ENCODE measurements at places on chromosomes 13 and 19.

DNA sequence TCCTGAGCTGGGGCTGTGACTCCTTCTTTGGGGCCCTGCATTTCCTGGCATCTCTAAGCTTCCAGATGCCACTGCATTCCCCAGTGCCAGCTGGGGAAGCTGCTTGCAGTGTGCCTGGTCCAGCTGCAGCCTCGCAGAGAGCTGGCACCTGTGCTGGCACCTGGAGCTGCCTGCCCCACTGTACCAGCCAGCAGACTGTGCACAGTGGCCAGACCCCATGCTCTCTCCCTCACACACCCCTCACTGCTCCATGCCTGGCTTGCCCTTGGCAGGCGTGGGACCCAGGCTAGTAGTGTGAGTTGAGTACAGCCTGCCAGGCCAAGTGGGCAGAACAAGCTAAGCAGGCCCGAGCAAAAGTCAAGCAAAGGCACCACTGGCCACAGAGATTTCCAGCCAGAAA is 327.5 kb downstream of the NDFIP2 start:
- no peak for DNase-seq

GRCh38 chr13:98390086-98390715 is 186.7 kb downstream of the STK24 start:
- DNase-seq: no peak

DNA sequence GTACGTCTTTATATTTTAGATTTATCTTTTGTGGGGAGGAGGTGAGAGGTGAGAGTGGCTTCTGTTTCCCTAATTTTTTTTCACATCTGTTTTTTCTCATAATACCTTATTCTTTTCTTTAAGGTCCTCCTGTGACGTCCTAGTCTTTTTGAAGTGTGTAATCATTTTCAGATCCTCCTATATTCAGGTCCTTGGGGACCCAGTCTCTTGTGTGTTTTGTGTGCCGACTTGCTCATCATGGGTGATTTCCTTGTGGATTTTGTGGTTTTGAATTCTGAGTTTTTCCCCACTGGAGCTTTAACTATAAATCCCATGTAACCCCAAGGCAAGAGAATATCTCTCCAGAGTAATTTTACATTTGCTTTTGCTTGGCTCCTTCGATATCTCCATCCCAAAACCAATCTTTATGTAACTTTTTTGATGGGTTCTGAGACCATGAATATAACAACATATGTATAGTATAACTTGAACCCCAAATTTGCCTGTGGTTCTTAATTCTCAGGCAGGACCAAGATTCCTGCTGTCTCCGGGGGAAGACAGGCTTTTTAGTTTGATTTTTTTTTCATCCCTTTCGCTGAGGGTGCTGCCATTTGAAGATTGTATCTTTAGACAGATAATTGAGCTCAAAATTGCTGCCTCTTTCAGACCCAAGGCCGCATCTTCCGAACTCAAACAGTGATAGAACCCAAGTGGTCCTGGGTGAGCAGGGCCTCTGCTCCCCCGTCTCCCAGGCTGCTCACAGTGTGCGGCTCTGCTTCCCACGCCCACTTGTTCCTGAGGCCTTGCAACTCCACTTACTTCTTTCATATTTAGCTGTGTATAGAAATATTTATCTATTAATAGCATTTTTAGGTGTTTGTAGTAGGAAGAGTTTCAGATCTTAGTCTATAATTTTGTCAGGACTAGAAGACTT is 59.1 kb upstream of the GPR183 start:
- no peak for DNase-seq

DNA sequence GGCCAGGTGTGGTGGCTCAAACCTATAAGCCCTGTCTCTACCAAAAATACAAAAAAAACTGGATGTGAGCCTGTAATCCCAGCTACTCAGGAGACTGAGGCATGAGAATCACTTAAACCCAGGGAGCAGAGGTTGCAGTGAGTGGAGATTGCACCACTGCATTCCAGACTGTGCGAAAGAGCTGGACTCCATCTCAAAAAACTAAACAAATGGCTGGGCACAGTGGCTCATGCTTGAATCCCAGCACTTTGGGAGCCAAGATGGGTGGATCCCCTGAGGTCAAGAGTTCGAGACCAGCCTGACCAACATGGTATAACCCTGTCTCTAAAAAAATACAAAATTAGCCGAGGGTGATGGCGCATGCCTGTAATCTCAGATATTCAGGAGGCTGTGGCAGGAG is 34.9 kb upstream of the ZNF83 start:
- no peak for DNase-seq

DNA sequence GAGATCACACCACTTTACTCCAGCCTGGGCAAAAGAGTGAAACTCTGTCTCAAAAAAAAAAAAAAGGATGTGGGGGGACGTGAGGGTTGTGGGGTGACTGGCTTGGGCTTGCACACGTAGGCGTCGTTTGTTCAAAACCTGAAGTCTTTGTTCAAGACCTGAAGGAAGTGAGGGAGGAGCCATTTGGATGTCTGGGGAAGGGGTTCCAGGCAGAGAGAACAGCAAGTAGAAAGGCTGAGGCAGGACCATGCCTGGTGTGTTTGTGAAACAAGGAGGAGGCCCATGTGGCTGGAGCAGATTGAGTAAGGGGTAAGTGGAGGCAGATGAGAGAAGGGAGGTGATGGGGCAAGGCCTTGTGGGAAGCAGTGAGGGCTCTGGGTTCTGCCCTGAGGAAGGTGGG is 27.8 kb downstream of the PIN1 start:
- DNase-seq: no peak

GRCh38 chr13:61021838-61022237 is 393.8 kb downstream of the PCDH20 start:
- no peak for DNase-seq

DNA sequence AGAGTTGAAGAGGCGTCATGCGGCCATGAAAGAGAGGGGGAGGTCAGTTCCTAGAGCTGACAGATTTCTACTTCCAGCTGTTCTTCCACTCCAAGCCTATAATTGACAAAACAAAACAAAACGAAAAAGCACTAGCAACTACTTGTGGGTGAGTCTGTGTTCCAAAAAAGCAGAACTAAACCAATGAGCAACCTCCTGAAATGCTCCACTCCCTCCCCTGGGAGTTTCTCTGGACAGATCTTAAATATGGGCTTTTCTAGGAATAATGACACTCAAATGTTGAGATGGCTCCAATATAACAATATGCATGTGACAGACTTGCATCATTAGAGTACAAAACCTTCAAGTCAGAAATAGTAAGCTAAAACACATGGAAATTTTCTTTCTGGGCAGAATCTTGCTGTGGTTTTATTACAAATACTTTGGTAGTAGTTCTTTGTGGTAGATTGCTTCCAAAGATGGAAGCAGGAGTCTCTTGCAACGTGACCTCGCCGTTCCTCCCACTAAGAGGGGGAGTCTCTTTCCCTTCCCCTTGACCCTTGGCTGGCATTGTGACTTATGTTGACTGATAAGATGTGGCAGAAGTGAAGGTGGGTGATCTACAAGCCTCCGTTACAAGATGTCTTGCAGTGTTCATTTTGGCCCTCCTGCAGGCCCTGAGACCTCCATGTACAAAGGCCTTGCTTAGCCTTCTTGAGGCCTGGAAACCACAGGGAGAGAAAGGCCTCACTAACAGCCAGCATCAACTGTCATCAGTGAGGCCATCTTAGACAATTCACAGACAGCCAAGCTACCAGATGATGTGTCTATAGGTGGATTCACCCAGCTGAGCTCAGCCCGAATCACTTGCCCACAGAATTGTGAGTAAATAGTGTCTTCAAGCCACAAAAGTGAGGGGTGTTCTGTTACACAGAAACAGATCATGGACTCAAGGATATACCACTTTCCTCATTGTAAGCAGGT is 173.1 kb upstream of the RFC3 start:
- DNase-seq: no peak

DNA sequence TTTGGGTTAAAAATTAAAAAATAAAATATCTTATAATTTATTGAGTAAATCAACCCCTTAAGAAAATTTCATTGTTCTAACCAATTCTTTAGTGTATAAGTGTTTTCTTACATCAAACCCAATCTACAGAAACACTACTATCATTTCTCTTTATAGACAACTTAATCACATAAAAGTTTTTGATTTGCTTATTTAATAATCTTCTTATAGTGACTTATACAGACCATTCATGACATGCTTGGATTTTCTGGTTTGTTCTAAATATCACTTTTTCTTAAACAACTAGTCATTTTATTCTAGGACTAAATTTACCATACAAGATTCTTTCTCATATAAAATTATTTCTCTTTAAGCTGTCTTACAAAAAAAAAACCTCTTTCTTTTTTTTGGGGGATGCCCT is 27.3 kb upstream of the ZSCAN5A start:
- DNase-seq: no peak

DNA sequence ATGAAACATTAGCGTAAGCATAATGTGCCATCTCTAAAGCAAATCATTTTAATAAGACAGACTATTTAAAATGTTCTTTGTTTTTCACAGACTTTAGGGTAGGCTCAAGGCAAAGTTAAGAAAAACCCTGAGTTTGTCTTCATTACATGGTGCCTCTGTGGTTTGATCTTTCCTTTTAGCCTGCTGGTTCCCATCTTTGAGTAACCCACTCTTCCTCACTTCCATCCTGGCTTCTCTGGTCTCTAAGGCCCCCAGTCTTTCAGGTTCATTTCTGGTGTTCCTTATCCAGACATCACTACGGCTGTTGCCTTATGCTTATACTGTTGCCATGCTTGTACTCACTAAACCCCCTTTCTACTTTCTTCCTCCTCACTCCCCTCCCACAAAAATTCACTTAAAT is 38.4 kb downstream of the DACH1 start:
- DNase-seq: no peak

- DNase-seq: no peak
Observed at GRCh38 chr19:19171821-19172532, 1.9 kb upstream of the MEF2B start.

DNA sequence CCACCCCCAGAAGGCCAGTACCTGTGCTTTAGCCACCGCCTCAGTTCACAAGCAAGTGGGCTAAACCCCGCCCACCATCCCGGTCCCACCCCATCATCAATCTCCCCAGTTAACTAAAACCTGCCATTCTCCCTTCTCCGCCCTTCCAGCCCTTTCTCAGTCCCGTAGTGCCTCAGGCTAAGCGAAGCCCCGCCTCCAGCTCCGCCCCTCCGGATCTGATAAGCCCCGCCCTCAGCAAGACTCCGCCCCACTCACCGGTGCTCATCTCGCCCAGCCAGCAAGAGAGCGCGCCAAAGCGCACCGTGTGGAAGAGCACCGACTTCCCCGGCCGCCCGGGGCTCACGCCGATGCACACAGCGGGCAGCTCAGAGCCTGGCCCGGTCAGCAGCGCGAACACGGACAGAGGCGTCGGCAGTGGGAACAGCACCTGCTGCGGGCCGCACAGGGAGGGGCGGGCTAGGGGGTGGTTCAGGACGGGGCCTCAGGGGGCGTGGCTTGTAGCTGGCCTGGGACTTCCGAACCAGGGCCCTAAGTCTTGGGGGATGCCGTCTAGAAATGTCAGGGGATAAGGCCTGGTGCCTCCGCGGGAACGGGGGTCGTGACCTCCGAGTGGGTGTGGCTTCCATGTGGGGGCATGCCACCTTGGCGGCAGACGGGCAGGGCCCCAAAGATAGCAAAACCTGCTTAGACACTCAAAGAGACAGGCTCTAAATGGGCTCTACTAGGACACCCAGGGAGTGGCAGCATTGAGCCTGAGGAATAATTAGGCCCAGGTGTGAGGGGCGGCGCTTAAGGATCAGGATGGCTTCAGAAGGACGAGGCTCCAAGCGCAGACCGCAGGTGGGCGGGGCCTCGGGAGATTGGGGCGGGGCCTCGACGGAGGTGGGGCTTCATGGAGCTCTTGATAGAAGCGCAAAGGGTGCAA is 21.4 kb downstream of the MAP4K1 start:
- DNase-seq: no peak

GRCh38 chr19:30049846-30050667 is 108.0 kb downstream of the URI1 start:
- DNase-seq: no peak
